ENCODE measurements at places on chromosomes 4 and X.

DNA sequence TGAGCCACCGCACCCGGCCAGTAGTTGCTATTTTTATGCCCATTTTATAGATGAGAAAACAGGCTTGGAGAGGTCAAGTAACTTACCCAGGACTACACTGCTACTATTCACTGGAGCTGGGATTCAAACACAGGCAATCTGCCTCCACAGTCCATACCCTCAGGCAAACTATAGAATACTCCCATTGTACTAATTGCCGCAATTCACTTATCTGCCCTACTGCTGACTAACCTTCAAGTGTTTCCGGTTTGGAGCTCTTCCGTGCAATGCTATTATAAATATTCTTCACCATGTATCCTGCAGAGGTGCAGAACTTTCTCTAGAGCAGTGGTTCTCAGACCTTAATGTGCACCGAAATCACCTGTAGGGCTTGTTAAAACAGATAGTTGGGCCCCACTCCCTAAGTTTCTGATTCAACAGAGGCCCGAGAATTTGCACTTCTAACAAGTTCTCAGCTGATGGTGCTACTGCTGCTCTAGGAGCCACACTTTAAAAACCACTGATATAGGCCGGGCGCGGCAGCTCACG, 1.9 kb upstream of the G3BP2 start:
- no peak for DNase-seq

GRCh38 chr4:142336251-142336934, 509.7 kb downstream of the INPP4B start:
- no peak for DNase-seq

- no peak for DNase-seq
Measured at GRCh38 chrX:40415675-40416074, 165.1 kb upstream of the ATP6AP2 start.

- DNase-seq: no peak
Measured at GRCh38 chrX:49816435-49816834, 12.7 kb upstream of the PAGE4 start.

DNA sequence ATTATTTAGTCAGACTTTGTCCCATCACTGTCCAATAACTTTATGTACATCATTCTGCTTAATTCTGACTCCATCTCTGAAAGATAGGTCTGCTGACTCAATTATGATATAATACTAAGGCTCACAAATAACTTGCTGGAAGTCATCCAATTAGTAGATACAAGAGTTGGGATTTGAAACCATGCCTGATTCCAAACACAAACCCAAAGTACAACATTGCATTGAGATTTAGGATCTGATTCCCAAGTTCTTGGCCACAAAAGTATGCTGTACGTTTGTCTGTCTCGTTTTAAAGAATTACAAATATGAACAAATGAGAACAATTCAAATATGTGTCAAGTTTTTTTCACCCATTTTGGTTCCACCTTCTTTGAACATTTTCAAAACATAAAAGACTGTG, 108.8 kb downstream of the AMELX start:
- no peak for DNase-seq

DNA sequence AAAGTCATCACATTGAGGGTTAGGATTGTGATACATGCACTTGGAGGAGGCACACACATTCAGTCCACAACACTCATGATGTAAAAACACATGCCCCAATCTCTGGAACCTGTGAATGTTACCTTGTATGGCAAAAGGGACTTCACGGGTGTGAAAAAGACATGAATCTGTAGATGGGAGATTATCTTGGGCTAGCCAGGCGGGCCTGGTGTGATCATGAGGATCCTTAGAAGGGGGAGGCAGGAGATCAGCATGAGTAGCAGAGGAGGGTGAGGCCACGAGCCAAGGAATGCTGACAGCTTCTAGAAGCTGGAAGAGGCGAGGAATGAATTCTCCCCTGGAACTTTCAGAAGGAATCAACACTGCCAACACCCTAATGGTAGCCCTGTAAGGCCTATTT, 77.5 kb upstream of the ENPP6 start:
- no peak for DNase-seq

DNA sequence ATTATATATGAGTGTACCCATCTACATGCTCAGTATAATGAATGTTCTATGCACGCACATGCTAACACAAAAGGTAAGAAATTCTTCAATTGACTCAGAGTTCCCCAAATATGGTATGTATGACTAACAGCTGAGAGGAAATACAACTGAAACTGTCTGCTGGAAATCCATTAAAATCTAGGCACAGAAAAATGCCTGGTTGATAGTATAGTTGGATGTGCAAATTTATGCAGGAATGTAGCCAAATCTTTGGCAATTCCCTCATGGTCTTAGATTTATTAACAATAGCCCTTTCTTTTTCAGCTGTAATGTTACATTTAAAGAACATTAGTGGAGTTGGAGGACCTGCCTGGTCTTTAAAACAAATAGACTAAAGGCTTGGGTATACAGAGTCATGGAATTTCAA, 5.5 kb downstream of the CAMK2D start:
- peak; percentile 18 for DNase-seq

DNA sequence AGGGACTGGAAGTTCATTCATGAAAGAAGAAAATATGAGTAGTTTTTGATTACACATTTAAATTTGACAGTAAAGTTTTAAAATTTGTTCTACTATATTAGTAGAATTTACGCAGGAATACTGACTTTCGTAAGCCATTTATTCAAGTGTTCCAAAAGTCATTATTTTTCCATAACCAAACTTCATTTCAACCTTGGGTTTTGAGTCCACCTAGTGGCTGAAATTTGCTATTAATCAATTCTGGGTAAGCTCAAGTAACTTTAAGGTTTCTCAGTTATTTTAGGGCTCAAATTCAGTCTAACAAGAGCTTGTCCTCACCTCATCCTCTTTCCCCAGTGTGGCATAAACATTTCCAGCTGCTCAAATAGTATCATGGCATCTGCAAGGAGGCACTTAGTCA, 175.4 kb downstream of the SH3BGRL start:
- DNase-seq: peak; percentile 9

DNA sequence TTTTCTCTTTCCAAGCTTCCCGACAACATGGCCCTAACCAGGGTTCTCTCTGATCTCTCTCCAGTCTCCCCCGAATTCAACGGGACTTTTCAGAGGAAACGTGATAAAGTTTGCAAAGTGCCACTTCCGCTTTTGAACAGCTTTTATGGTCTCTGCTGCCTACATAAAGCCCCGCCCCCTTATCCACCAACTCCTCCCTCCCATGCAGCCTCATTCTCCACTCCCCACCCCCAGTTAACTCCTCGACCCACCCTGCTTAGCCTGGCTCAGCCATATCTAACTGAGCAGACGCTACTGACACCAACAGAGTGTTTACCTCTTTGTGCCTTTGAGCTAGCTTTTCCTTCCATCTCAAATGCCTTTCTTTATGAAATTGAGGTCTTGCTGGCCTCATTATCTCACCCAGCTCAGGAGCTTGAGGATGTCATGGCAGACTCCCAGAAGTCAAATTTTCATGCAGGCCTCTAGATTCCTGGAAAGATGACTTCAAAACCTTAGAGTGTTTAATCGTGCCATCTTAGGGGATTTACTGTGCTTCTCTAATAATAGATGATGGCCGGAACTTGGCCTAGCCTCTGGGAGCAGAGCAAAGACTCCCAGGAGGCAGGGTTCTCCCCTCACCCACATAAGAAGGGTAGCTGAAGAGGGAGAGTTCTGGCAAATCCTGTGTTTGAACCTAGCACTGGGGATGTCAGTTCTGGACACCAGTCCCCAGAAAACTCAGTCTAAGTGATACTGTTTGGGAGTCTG, 606.0 kb downstream of the BCOR start:
- DNase-seq: peak; percentile 41

DNA sequence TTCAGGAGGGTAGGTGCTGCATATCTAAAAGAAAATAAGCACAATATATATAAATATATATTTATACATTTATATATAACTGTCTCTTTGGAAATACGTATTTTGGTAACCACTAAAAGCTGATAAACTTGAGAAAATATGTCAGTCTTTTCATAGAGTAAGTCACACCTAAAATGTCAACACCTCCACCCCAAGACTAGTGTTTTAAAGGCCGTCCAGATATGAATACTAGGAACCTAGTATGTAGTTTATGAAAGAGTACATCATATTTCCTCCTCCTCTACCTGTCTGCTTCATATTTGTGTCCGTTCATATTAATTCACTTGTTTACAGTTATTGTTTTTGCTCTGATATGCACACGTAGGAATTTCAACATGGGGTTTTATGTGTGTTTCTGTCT, 45.2 kb downstream of the MTMR8 start:
- no peak for DNase-seq

GRCh38 chr4:185925910-185926360, 113.9 kb upstream of the SORBS2 start:
- DNase-seq: no peak

DNA sequence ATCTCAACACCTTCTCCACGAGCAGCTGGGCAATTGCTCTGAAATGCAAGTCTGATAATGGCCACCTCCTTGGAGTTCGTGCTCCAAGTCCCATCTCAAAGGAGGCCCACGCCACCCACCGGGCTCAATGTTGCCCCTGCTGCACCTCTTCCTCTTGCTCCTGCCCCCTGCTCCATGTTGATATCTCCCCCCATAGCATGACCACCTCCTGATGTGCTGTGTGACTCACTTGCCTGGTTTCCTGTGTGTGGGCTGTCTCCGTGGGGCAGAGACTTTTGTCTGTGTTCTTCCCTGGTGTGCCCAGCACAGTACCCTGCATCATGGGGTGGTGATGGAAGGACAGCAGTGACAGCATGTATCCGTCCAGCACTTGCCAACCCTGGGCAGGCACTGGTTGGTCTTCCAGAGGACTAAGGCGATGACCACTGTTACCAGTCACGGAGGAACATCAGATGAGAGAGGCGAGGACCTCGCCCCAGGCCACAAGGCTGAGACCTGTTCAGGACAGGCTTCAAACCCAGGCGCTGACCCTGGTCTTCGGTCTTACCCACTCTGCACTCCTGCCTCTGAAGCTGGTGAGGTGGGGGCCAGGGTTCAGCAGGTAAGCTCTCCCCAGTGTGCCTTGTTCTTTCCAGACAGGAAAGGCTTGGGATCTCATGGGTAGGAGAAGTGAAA, 104.6 kb upstream of the LRPAP1 start:
- no peak for DNase-seq

GRCh38 chr4:21901831-21902230, 46.7 kb downstream of the KCNIP4 start:
- DNase-seq: no peak

- DNase-seq: no peak
Measured at GRCh38 chr4:8414377-8414776, 26.1 kb downstream of the ACOX3 start.

- DNase-seq: no peak
Measured at GRCh38 chr4:185346975-185347601, 48.6 kb downstream of the LRP2BP start.

GRCh38 chr4:38514465-38515146, 149.4 kb upstream of the KLF3 start:
- DNase-seq: no peak

- no peak for DNase-seq
Measured at GRCh38 chr4:52142816-52143215, 91.7 kb downstream of the SPATA18 start.

DNA sequence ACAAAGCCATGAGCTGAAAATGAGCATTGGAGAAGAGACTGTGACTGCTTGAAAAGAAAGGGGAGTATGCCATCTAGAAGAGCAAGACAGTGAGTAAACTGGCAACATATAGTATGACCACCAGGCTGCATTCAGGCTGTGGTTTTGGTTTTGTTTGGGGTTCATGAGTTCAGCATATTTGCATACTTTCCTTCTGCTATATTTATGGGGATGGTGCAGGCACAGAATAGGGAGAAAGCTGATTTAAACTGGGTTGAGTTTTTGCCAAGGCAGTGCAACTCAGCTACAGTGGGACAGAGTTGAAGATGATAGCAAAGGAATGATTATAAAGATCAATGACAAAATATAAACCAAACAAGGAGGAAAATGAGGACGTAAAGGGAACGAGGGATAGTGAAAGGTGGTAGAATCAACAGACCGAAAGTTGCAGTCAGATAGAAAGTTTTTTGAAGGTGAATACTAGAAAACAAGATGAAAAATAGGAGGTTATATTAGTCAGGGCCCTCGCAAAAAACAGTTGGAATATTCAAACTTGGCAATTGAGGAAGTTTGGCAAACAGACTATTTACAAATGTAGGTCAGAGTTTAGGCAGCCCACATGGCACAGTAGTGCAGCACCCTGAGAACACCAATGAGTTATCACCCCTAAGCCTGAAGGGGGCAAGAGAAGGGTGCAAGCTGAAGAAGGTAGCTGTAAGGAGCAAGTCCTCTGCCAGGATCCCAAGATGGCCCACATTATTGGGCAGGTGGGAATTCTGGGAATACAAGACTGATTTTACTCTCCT, 114.8 kb upstream of the MAP9 start:
- peak; percentile 45 for DNase-seq

DNA sequence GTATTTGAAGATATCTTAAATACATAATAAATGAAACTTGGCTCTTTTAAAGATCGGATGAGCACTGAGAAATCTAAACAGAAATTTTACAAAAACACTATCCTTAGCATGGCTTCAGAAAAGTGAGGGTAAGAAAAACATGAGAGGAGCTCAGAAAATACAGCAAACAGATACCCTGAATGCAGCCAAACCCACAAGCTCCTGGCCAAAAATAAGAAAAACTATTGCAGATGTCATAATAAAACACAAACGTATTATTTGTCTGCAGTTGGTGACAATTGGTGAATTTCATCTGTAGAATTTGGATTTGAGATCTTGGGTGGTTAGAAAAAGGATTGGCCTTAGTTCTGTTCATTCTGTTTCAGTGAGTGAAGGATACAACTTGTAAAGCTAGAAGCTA, 603.9 kb downstream of the INPP4B start:
- DNase-seq: no peak

GRCh38 chr4:108742451-108743420, 20.1 kb downstream of the ETNPPL start:
- DNase-seq: no peak

DNA sequence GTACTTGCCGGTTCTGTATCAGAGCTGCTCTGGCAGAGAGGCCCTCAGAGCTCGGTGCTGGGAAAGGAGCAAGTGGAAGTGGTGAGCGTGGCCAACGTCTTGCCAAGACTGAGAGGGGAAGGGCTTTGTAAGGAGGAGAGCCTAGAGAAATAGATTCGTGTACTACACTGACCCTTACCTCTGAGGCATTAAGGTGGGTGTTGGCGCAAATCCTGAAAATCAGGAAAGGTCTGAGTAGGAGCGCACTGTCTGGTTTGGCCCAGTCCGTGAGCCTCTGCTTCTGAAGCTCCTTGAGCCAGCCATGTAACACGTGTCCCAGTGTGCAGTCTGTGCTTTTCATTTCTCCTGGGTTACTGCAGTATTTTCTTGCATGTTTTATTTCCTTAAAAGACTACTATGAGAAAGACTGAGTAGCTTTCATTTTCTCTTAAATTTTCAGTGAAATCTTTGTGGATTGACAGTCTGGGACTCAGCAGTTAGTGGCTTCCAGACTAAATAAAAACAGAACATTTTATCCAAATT, 140.5 kb downstream of the SOWAHB start:
- no peak for DNase-seq

DNA sequence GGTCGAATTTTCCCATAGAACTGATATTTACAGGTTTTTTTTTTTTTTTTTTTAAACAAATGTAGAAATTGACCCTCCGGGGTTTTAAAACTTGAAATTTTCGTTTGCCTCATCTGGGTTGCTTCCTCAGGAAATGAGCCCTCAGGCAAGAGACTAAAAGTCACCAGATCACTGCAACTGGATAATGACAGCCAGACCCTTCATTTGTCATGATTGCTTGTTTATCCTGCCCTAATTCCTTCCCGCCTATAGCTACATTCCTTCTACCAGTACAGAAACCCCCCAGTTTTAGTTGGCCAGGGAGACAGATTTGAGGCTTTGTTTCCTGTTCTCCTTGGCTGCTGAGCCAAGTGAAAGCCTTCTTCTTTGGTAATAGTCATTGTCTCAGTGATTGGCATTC, 44.0 kb upstream of the IGFBP7 start:
- no peak for DNase-seq

Data from GM13976 (cell line).